ENCODE measurements at places on chromosomes 11 and 22. TPM values are rescaled to one million over a fixed set of nuclear protein-coding genes. Genes with fewer than 3 reads are reported as not detected.

Gene RIN1
- total RNA-seq = 3.6 TPM

Gene DNHD1
- 18.5 TPM for total RNA-seq

Gene BRSK2
- total RNA-seq = not detected

Gene C11orf86
- total RNA-seq = not detected

Gene OR4D5
- not detected for total RNA-seq

Gene SLC17A6
- not detected for total RNA-seq

Gene LIF
- 100 TPM for total RNA-seq

Gene FAM227A
- 0.13 TPM for total RNA-seq

Gene DGAT2
- 0.55 TPM for total RNA-seq

Gene GLB1L2
- 2.3 TPM for total RNA-seq

Gene ARHGAP20
- not detected for total RNA-seq

Gene SLC25A17
- 15.7 TPM for total RNA-seq

Gene FAM180B
- total RNA-seq = not detected

Gene JAML
- 76.2 TPM for total RNA-seq

Gene PRR33
- 0.05 TPM for total RNA-seq

Gene NNMT
- not detected for total RNA-seq

Gene TIGD3
- 0.75 TPM for total RNA-seq

Gene OR52W1
- total RNA-seq = not detected

Gene GPR137
- 26.7 TPM for total RNA-seq

Gene TEAD1
- 0.07 TPM for total RNA-seq

Gene CCDC73
- total RNA-seq = not detected

Gene FGF4
- not detected for total RNA-seq

Gene TSGA10IP
- not detected for total RNA-seq

Gene INS
- not detected for total RNA-seq

Gene IFITM2
- total RNA-seq = 1,458 TPM

Gene MOGAT2
- not detected for total RNA-seq

Gene TYMP
- 41.7 TPM for total RNA-seq

Gene HBG1
- total RNA-seq = not detected

Gene OR56A1
- total RNA-seq = not detected

Gene PIWIL4
- total RNA-seq = 0.70 TPM

Gene RNF26
- 29.8 TPM for total RNA-seq

Gene BTBD18
- not detected for total RNA-seq

Gene LRRC10B
- total RNA-seq = not detected

Gene PVALB
- total RNA-seq = not detected

Gene RAB39A
- total RNA-seq = not detected

Gene GLYATL1
- total RNA-seq = not detected

Gene PNPLA5
- total RNA-seq = not detected

Gene RPS3
- total RNA-seq = 4,029 TPM

Gene JHY
- total RNA-seq = 0.87 TPM

Gene CYTH4
- 113 TPM for total RNA-seq

Gene RTN4R
- total RNA-seq = 5.2 TPM

Gene CDC42BPG
- total RNA-seq = 2.2 TPM

Gene MYBPC3
- not detected for total RNA-seq

Gene SLCO2B1
- total RNA-seq = 0.08 TPM

Gene MPZL3
- 13.0 TPM for total RNA-seq

Gene OR8K1
- not detected for total RNA-seq

Gene MLC1
- total RNA-seq = 0.68 TPM

Gene MUC6
- total RNA-seq = not detected

Gene YPEL4
- 0.86 TPM for total RNA-seq

Gene ART1
- not detected for total RNA-seq

Gene UPK3A
- not detected for total RNA-seq

Gene MUC5AC
- total RNA-seq = not detected

Gene ZP1
- not detected for total RNA-seq

Gene CDCA5
- total RNA-seq = 72.9 TPM

Gene DBX1
- not detected for total RNA-seq

All from activated naive CD4-positive, alpha-beta T cell treated with anti-CD3 and anti-CD28 coated beads, Interleukin-2, amount 10 ng/mL, durations not matched to agents 5 hours and 36 hours (primary cell).